ENCODE measurements at places on chromosomes 5 and 9.

GRCh38 chr9:74681906-74682305 lies 184.8 kb downstream of the RORB start:
- DNase-seq, result no peak

DNA sequence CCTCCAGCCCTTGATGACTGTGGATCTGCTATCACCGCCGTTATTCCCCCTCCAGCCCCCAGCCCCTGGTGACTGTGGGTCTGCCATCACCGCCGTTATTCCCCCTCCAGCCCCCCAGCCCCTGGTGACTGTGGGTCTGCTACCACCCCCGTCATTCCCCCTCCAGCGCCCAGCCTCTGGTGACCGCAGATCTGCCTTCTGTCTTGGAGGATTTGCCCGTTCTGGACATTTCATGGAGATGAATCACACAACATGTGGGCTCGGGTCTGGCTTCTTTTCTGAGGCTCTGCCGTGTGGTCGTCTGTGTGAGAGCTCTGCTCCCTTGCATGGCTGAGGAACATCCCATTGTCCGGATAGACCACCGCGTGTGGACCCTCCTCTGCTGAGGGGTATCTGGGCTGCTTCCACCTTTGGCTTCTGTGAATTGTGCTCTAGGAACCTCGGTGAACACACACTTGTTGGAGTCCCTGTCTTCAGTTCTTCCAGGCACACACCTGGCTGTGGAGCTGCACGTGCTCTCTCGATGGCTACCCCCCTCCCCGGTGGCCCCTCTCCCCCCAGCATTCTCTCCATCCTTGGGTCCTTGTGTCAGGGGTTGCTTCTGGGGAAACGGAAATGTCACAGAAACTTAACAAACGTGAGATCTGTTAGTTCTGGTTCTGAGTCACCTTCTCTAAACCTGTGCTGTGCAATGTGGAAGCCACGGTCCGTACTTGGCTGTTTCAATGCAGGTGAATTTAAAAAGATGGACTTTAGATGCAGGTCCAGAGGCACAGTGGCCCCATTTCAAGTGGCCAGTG lies 105.3 kb upstream of the COL5A1 start:
- peak; percentile 83 for DNase-seq

- DNase-seq, result no peak
Observed at GRCh38 chr5:117947836-117948235, 1040.5 kb downstream of the DTWD2 start.

DNA sequence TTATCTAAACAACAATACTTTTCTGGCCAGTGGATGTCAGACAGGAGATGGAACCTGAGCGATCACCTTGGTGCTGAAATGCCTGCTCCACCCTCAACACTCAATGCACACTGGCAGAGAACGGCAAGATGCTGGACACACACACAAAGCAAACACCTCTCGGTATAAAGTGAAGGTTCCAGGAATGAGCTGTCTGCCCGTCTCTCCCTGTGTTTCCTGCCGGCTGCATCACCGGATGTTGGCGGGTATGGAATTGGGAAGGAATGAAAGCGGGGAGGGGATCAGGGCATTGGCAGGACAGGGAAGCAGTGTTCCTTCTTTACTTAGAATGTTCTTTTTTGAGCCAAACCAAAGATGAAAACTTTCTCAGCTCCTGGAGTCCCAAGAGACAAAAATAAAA lies 59.2 kb downstream of the MED10 start:
- no peak for DNase-seq

DNA sequence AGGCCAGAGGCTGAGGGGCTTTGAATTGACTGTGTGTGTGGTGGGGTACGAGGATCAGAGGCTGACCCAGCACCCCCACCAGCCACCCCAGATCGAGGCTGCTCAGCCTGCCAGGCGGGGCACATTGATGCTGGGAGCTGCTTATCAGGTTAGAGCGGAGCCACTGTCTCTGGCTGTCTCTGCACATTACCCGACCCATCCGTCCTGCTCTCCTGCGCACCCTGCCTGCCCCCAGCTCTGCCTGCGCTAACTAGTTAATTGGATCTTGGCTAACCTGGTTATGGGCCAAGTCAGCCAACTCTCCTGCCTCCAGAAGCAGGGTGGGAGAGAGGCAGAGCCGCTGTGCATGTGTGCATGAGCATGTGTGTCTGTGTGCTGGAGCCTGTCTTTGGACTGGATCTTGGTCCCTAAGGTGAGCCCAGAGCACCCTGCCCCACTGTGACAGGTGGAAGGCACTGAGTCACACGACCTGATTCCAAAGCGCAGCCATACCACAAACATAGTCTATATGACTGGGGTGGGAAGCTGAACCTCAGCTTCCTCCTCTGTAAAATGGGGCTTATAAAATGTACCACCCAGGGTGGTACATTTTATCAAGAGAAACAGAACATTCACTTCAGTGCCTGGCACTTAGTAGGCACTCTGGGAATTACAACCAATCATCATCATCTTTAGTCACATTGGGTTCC lies 39.7 kb downstream of the PCDH1 start:
- DNase-seq, result no peak

DNA sequence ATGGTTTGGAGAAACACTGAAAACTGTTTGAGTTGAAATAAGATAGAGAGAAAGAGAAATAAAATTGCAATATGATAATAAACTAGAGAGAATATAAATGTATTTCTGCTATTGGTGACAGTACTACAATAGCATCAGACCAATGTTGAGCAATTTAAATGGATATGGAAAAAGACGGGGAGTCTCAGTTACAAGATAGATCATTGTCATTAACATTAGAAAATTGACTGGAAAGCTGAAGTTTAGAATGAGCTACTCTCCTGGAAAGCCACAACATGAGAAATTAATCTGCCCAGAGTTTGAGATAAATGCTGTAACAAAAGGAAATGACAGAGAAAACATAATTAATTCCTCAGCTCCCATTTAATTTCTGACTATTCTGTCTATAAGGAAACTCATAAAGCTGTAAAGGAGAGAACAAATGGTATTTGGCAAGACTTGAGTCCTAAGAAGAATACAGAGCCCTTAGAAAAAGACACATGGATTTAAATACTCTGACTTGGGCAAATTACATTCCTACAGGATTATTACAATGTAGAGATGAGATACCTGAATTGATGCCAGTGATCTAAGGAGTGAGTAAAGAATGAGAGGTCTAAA lies 624.5 kb upstream of the CHD1 start:
- no peak for DNase-seq
